ENCODE measurements at places on chromosomes 2 and 18.

- DNase-seq: no peak
Measured at GRCh38 chr2:89845532-89845931, 1154.1 kb downstream of the RPIA start.

DNA sequence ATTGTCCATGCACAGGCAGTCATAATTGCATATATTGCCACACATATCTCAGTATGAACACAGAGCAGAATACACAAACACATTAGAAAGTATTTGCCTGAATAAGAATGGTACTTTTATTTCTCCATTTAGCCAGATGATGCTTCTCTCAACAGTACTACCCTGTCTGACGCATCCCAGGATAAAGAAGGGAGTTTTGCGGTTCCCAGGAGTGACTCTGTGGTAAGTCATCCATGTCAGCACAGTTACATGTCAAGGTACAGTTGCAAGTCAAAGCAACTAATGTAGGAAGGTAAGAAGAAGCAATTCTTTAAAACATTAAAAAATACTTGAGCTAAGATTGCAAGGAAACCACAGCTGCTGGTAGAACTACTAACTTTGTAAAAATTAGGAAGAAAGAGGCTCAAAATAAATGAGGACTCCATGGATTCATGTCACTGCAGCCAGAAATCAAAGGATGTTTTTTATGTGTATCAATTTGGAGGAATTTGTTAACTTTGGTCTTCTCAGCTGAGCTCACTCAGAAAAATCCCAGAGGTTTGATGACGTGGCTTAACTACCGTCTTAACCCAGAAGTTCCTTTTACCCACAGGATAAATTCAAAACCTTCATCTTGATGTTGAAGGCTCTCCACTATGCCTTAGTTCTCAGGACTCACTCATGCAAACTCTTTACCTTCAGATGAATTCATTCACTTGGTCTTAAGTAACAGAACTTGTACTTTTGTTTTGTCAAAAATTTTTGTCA, 130.3 kb downstream of the ARHGAP28 start:
- no peak for DNase-seq

DNA sequence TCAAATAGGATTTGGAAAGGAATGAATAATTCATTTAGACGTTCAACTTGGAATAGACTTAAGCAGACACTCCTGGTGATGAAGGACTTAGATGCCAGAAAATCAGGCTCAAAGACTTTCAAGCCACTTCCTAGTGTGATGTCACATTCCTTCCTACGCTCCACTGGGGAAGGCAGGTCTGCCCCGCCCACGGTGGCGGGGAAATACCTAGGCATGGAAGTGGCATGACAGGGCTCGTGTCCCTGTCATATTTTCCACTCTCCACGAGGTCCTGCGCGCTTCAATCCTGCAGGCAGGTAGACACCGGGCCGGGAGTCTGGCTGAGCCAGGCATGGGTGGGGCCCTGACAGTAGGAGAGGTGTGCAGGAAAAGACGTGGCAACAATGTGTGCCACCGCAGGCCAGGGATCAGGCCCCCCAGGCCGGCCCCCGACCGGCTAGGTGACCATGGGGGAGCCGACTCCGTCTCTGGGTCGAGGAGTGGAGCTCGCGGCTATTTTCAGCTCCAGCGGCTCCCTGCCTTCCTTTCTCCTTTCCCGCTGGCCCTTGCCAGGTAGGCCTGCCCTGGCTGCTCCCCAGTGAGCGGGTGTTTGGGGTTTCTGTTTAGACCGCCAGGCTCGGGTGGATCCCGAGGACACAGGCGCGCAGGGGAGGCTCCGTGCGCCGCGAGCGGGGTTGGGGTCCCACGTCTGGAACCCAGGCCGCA, at the start of gene IL1RL2:
Gene IL1RL2 (plus strand): TSS at position 233 of the 705 bp plus-strand sequence. CDS start 845 bp downstream, outside the sequence.
- DNase-seq: peak; percentile 42

DNA sequence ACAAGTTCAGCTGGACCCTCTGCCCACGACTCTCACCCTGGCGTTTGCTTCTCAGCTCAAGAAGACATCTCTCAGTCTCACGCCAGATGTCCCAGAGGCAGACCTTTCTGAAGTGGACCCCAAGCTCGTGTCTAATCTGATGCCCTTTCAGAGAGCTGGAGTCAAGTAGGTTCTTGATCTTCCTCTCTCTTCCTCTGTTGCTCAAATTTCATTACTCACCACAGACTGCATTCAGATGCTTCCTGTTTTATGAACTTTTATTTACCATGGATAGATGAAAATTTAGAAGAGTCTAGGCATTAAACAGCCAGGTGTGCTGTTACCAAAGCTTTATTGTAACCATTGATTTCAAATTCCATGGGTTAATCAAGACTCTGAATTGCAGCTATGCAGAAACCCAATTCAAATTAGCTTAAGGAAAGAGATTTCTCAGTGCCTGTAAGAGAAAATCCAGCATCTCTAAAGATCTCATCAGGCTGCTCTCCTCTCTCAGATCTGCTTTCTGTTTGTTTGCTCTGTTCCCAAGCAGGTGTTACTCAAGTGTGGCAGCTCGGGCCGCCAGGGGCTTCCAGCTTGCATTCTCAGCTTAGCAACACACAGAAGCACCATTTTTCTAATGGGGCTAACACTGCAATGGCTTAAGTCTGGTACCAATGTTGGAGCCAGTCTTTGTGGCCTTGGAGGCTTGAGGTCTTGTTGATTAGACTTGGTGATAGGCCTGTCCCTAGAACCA, 16.5 kb downstream of the SMARCAL1 start:
- no peak for DNase-seq

DNA sequence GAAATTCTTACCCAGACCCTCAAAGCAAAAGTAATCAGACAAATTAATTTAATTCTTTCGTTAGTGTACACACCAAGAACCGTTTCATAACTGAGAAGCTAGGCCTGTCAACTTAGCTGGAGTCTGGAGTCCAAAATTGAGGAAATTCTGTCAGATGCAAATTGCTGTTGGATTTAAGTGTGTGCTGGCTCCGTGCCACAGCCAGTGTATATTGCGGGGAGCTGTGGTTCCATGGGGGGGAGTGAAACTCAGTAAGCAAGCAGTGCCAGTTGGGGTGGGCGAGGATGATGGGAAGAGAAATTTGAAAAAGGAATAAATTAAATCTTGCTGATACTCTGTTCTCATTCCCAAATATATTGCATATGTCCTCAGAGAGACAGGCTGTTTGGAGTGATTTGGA, 4.0 kb downstream of the ARPC2 start:
- no peak for DNase-seq

DNA sequence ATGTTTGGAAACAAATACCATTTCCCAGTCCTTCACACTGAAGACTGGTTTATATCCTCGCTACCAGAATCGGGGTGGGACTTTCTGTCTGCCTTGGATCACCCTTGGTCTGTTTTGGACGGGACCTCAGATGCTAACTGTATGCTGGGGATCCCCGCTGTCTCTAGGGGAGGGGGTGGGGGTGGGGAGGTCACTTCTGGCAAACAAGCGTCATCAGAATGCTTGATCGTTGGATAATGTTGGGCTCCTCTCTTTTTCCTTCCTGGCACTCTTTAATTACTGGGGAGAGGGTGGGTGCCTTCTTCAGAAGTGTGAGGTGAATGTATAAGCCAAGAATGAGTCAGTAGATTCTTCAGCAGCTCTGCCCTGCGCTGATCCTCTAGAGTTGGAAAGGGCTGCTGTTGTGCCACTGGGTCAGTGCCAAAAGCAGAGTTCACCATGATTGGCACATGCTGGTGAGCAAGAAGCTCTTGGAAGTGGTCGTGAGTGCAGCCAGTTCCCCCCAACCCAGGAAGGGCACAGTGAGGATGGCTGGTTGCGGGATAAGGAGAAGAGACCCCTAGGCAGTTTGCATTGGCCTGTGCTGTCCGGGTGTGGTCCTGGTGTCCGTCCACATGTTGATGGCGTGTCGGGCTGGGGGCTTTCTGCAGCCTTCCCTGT, 32.2 kb downstream of the DGKD start:
- DNase-seq: no peak

DNA sequence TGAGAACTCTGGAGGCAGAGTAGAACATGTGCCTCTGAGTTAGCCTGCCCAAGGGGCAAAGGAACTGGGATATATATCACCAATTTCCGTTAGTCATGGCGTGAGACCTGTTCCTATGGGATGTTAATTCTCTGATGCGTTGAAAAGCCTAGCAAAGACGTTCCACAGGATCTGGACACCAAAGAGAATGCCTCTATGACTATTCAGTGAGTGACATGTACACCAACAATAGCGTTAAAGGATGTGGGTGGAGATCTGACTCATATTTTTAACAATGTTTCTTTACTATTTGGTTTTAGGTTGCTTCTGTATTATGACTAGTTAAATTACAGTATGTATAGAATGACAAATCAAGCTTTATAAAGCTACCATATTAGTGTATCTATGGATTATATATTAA, 320.9 kb upstream of the MC4R start:
- DNase-seq: no peak

DNA sequence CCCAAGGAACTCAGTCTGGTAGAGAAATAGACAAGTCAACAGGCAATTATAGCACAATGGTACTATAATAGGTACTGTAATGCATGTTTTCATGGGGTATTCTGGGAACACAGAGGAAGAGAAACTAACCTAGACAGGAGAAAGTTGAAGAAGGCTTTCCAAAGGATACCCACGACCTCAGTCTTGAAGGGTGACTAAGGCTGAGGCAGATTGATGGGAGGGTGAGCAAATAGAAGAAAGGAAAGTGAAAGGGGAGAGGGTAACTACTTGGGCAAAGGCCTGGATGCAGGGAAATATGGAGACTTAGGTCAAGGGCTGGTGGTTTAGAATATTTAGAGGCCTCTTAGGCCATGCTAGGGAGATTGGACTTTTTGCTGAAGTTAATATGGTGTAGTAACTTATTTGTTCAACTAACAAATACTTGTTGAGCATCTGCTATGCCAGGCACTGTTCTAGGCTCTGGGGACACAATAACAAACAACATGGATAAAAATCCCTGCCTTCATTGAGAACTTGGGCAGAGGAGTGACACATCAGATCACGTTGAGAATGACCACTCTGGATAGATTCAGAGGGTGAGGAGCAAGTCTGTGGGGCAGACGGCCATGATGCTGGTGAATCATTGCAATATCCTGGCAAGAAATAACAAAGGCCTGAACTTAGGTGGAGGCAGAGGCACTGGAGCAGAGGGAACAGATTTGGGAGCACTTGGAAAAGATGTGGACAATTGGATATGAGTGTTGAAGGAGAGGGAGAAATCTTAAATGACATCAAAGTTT, 56.4 kb downstream of the PLB1 start:
- DNase-seq: no peak

DNA sequence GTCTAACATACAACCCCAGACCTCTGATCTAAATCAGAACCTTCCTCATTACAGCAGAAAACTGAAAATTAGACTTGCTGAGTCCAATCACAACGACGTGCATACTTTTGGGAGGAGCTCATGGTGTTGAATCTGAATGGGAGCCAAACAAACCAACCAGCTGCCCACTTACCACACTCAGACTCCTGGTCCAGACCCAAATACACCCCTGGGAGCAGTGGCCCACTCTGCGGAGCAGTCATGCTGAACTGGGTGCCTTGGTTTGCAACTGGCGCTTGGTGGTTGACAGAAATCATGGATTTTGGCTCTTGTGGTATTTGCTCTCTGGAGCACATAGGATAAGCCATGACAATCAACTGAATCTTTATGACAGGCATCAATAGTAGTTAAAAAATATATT, 253.6 kb upstream of the TNP1 start:
- DNase-seq: no peak

- DNase-seq: peak; percentile 68
Measured at GRCh38 chr18:47754311-47755101, 176.0 kb downstream of the SMAD2 start.

DNA sequence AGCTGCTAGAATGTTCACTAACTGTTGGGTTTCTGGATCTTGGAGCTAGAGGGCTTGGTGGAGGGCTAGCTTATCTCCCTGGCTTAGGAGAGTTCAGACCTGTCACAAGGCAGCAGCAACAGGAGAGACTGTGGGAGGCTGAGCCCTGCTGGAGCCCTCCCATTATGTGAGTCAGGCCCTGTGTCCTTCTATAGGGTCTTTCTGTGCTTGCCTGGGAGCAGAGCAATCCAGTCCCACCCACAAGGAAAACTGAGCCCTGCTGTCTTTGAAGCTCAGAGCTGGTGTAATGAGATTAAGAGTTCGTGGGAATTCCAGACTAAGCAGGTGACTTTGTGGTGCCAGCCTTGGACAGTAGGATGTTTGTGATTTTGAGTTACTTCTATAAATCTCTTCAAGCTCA, 249.0 kb downstream of the TTC32 start:
- DNase-seq: no peak

- DNase-seq: no peak
Measured at GRCh38 chr2:189439342-189439741, 1.9 kb upstream of the WDR75 start.

- no peak for DNase-seq
Measured at GRCh38 chr2:149625671-149626070, 38.1 kb upstream of the MMADHC start.

GRCh38 chr2:587087-587960, 89.9 kb downstream of the TMEM18 start:
- DNase-seq: no peak

GRCh38 chr2:232315049-232315922, 63.3 kb upstream of the ALPP start:
- peak; percentile 75 for DNase-seq

DNA sequence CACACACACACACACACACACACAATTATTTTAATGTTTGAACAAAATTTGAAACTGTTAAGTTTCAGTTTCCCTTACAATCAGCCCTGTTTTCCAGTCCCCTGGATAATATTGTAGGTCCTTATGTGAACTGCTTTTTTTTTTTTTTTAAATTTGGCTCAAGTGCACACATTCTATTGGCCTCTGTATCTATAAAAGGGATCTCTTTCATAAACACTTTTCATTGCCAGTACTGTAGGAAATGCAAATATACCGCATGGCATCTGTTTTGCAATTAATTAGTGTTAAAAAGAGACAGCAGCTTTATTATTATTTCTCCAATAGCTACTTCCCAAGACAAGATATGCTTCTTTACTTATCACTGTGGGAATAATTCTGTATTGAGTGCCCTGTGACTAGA, 738.7 kb downstream of the EPHA4 start:
- DNase-seq: no peak

GRCh38 chr2:223978451-223978850, 21.2 kb downstream of the MRPL44 start:
- DNase-seq: no peak

- no peak for DNase-seq
Measured at GRCh38 chr18:46720092-46720491, 36.8 kb downstream of the ST8SIA5 start.

- no peak for DNase-seq
Measured at GRCh38 chr2:47226923-47227220, 71.8 kb upstream of the STPG4 start.

GRCh38 chr2:88832311-88832991, 141.0 kb downstream of the RPIA start:
- DNase-seq: no peak

- DNase-seq: no peak
Measured at GRCh38 chr2:113179446-113180045, 5.8 kb downstream of the PSD4 start.

DNA sequence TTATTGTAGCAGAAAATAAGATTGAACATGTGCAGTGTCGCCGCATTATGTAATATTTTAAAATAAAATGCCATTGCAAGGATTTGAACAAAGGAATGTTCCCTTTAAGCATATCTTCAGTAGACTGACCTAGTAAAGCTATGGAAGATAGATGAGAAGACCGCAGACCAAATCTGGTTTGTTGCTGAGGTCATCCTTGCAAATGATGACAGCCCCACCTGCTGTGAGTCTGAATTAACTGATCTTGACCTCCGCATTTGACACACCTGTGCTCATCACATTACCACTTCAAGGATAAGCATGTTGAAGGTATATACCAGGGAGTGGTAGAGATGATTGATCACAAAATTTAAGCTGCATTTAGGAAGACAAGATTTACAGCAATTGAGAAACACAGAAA, 96.2 kb downstream of the NYAP2 start:
- no peak for DNase-seq

GRCh38 chr2:241068136-241068941, 33.7 kb downstream of the MTERF4 start:
- no peak for DNase-seq
